IMR-90 (cell line): ENCODE measurements at places on chromosomes 1 and 21.

GRCh38 chr21:28770867-28771661 lies 221.6 kb downstream of the LTN1 start:
- peak; percentile 36 for DNase-seq

GRCh38 chr1:30411206-30411605 lies 312.2 kb downstream of the MATN1 start:
- DNase-seq, result no peak

- DNase-seq, result no peak
Observed at GRCh38 chr1:6822530-6823359, 37.5 kb downstream of the CAMTA1 start.

- peak; percentile 29 for DNase-seq
Observed at GRCh38 chr1:91026777-91027176, 4.9 kb upstream of the ZNF644 start.

- no peak for DNase-seq
Observed at GRCh38 chr1:209427811-209428210, 155.7 kb upstream of the CAMK1G start.

GRCh38 chr1:231507476-231508355 lies 20.8 kb upstream of the TSNAX start:
- no peak for DNase-seq

GRCh38 chr1:113947388-113948107 lies 18.4 kb downstream of the HIPK1 start:
- no peak for DNase-seq

- DNase-seq, result no peak
Observed at GRCh38 chr1:69455718-69456117, 112.0 kb upstream of the LRRC7 start.

DNA sequence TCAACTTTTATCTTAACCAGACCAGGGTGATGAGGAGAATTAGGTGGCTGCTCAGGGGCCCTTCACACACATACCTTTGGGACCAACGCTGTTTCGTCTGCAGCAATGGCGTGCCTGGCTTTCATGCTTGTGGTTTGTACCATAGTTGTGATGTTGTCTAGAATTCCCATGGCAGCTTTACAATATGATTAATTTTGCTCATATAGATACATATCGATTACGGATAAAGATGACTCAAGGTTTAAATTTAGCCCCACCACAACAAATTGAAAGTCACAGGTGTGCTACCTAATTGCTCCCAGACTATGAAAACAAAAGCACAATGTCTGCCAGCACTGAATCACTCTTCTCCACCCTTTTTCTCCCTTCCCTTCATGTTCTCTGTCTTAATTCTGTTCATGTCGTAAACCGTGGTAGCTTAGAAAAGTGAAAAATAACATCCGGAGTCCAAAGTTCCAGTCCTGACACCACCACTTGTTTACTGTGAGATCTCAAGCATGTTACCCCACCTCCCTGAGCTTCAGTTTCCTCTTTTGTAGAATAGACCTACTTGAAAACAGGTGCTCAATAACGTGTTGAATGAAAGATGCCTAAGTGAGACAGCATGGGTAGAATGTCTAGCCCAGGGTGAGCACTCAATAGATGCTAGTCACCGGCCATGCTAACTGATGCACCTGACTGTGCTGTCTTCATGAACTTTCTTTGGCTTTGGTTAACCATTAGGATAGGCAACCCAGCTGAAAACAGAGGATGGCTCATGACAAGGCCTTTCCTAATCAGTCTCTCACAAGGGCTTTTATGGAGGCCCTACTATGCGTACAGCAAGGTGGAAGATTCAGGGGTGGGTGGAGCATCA lies 22.1 kb upstream of the JUN start:
- no peak for DNase-seq

DNA sequence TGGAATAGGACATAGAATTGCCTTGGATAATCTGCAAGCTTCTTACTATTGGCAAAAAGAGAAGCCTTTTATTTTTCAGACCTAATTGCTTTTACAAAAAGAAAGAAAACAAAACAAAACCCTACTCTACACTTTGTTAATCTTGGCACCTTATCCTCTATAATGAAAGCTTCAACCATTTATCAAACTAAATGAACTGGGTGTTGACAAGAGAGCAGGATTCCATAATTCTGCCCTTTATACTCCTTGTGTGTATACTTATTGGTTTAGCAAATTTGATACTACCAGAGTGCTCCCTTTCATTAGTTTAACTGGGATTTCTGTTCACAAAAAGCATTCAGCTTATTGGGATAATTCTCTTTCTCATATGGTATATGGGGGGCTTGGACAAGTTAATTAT lies 3.0 kb upstream of the TMCC2 start:
- DNase-seq, result no peak

- DNase-seq, result peak; percentile 47
Observed at GRCh38 chr1:183506561-183506960, 34.3 kb downstream of the SMG7 start.

GRCh38 chr1:151124763-151125403 lies 21.5 kb downstream of the SEMA6C start:
- DNase-seq, result no peak

DNA sequence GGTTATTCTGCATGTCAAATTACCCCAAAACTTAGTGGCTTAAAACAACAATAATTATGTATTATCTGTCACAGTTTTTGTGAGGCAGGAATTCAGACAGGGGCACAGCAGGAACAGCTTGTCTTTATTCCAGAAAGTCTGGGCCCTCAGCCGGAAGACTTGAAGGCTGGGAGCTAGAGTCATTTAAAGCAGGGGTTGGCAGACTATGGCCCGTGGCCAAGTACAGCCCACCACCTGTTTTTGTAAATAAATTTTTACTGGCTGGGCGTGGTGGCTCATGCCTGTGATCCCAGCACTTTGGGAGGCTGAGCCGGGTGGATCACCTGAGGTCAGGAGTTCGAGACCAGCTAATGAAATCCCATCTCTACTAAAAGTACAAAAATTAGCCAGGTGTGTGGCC lies 39.6 kb upstream of the KDM4A start:
- no peak for DNase-seq

- peak; percentile 60 for DNase-seq
Observed at GRCh38 chr1:246622035-246622652, 55.9 kb downstream of the CNST start.

GRCh38 chr1:8384577-8384976 lies 66.7 kb downstream of the SLC45A1 start:
- DNase-seq, result no peak

DNA sequence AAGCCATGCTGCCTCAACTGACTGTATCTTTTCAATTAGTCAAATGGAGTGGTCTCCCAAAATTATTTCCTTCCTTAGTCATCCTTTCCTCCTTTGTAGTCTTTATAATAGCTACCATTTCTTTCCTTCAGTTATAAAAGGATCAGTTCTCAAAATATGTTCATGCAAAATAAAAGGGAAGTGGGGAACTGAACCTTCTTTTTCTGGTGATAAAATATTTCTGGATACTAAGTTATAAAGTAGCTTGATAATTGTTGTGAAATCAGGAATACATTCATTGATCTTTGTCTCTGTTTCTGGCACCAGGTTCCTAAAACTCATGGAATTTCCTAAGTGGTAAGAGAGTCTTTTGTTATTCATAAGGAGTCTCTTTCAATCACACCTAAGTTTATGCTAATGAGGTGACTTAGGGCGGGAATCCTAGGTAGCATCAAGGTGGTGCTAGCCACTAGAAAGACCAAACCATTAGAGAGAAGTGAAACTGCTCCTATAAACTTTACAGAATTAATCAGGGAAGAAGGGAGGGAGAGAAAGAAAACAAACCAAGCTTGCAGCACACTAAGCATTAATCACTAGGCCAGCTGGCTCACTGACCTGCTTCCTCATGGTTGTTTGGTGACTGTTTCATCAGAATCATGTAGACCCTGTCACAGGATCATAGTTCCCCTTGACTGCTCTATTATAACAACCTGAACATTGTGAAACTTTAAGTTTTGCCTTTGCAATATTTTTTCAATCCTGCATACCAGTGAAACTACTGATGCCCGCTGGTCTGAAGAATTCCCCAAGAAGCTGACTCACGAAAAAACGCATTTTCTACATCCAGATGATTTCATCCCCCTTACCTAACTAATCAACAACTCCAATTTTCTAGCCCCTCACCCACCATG lies 161.6 kb upstream of the PTBP2 start:
- DNase-seq, result peak; percentile 99

GRCh38 chr1:15210651-15211375 lies 36.2 kb upstream of the FHAD1 start:
- no peak for DNase-seq

- no peak for DNase-seq
Observed at GRCh38 chr1:203677771-203678170, 51.1 kb downstream of the ATP2B4 start.

DNA sequence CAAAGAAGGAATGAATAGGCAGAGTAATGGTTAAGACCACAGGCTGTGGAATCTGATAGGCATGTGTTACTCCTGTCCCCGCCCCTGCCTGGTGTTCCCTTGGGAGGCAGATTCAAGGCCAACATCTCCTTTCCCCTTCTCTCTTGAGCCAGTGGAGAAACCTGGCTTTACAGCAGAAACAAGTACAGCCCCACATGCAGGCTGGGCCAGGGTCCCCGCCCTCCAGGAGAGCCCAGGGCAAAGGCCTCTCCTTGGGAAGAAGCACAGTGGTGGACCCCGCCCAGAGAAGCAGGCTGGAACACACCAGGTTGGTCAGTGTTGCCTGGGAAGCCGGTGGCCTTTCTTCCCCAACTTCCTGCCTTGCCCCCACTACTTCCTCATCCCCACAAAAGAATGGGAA lies 6.8 kb downstream of the C1orf167 start:
- DNase-seq, result no peak

DNA sequence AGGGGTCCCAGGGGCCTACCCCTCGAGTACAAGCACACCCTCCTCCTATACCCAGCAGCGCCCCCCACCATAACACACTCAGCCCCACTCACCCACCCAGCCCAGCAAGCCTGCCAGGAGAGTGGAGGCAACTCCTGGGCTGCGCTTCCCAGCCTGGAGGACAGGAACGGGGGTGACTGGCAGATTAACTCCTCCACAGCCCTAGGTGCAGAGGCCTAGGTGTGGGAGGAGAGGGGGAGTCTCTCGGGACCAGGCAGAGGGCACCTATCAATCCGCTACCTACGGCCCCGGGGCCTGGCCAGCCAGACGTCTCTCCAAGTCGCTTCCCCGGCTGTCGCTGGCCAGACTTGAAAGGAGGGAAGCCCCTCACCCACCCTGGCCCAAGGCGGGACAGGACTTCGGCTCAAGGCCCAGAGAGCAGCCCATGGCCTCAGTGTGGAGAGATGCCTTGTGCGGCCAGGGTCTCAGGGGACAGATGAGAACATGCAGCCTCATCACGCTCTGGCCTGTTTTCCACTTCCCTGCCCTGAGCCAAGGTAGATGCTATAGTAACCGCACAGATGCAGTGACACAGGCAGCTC lies 24.9 kb downstream of the MATN1 start:
- DNase-seq, result no peak

DNA sequence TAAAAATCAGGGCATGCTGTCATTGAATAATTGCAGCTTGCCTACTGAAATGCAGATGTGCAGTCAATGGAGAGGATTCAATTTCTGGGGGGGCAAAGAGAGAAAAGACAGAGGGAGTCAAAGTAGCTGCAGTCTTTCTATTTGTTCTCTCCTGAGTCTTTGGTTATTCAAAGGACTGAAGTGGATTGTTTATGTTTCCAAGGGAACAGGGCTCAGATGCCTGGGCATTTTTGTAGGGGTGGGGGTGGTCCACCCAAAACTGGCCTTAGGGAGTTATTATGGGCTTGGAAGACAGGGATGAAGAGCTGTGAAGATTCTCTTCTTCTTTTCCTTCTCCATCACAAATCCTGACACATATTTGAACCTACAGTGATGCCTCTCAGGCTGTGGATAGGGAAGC lies 408.8 kb upstream of the DAB1 start:
- DNase-seq, result no peak

GRCh38 chr1:209850342-209850979 lies 22.7 kb downstream of the UTP25 start:
- peak; percentile 45 for DNase-seq

DNA sequence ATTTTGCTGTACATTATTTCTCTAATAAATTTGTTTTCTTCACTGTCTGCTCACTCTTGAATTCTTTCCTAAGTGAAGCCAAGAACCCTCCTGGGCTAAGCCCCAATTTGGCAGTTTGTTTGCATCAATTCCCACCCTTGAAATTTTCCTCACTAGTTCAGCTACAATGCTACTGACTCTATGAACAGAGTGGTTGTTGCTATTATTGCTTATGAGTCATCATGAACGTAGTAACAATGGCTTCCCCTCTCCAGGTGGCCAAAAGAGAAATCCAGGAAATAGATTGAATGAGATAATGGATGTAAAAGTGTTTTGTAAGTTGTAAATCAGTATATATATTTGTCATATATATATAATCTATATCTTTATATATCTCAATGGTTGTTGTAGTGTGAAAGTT lies 193.0 kb downstream of the URB2 start:
- no peak for DNase-seq

- DNase-seq, result no peak
Observed at GRCh38 chr1:83735526-83735925, 263.4 kb downstream of the TTLL7 start.

DNA sequence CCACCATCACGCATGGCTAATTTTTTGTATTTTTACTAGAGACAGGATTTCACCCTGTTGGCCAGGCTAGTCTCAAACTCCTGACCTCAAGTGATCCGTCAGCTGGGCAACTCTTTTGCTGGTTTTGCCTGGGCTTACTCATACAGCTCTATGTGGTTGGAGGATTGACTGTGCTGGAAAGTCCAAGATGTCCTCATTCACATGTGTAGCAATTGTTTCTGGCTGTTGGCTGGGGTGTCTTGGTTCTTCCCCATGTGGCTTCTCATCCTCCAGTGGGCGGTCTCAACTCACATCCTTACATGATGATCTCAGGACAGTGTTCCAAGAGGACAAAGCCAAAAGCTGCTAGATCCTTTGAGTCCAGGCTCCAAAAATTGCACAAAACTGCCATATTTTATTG lies 53.3 kb downstream of the TEX35 start:
- DNase-seq, result peak; percentile 51

DNA sequence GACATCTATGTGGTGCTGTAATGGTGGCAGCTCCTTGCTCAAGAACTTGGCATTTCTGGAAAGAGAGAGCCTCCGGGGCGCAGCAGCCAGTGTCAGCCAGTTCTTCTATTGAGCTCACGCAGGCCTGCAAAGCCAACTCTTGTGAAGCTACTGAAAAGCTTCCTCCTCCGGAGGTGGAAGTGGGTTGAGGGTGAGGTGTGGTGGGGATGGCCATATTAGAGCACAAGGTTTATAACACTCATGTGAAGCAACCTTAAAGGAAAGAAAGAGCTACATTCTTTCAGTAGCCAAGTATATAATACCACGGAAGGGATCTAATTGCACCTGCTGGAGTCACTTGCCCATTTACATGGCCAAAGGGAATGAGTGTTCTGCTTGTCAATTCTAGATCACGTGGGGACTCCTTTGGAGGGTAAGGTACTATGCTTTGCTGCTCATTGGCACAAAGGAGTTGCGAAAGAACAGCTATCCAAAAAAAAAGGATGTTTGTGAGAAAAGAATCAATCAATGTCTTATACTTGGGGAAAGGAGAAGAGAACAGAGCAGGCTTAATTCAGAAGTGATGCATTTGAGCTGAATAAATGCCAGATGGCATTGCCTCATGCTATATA lies 18.3 kb upstream of the MAP10 start:
- DNase-seq, result no peak

GRCh38 chr1:5481889-5482288 lies 510.3 kb downstream of the NPHP4 start:
- no peak for DNase-seq
